ENCODE measurements at places on chromosomes 7 and 10.
A peak's percentile ranks its signal among the peaks of the same experiment; 100 is the strongest.

GRCh38 chr10:62248465-62248864, 20.2 kb downstream of the RTKN2 start:
- ATAC-seq, result no peak

GRCh38 chr10:51073453-51074237, 642 bp upstream of the PRKG1 start:
- no peak for ATAC-seq

DNA sequence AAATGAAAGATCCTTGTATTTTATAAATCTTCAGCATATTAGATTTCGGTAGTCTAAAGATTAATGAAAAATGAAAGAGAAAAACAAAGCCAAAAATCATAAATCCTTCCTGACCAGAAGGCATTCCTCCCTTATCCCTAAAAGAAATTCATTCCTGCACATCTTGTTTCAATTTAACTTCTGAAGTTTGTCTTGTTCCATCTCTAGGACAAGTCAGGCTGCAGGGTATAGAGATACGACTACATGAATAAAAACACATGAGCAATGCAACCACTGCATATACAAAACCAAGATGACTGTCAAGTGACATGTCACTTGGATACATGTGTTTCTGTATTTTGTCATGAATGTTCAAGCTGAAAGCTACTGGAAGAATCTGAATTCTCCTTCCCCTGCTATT, 214.9 kb downstream of the JAZF1 start:
- no peak for ATAC-seq

DNA sequence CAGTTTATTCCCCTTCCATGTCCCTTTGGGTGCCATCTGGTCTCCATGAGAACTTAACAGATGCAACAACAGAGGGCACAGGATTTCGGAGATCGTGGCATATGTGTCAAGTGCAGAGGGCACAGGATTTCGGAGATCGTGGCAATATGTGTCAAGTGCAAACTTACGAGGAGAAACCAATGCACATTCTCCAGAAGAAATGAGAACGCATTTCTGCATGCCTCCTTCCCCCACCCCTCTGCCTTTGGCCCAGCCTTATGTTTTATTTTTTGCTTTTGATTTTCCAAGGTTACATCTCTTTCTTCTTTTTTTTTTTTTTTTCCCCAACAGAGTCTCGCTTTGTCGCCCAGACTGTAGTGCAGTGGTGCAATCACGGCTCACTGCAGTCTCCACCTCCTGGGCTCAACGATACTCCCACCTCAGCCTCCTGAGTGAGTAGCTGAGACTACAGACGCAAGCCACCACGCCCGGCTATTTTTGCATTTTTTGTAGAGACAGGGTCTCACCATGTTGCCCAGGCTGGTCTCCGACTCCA, 586 bp upstream of the ANKRD26 start:
- ATAC-seq, result no peak

DNA sequence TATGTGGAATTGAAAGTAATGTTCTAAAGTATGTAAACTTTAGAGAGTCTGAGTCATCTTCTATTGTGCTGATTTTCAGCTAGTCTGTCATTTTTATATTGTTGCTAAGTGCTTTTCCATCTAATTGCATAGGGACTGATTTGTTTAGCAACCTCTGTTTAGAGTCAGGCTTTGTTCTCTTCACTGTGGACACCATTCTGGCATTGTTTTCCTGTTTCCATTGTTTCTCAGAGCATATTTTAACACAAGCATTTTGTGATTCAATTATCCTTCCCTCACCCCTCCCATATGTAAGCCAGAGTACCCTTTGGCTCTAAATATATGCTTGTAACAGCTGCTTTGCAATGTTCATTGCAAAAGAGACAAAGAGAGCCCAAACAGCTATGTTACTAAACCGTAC, 748.4 kb upstream of the PHF14 start:
- no peak for ATAC-seq

- ATAC-seq, result peak; percentile 30
Observed at GRCh38 chr10:93707623-93708022, 5.2 kb upstream of the FRA10AC1 start.

DNA sequence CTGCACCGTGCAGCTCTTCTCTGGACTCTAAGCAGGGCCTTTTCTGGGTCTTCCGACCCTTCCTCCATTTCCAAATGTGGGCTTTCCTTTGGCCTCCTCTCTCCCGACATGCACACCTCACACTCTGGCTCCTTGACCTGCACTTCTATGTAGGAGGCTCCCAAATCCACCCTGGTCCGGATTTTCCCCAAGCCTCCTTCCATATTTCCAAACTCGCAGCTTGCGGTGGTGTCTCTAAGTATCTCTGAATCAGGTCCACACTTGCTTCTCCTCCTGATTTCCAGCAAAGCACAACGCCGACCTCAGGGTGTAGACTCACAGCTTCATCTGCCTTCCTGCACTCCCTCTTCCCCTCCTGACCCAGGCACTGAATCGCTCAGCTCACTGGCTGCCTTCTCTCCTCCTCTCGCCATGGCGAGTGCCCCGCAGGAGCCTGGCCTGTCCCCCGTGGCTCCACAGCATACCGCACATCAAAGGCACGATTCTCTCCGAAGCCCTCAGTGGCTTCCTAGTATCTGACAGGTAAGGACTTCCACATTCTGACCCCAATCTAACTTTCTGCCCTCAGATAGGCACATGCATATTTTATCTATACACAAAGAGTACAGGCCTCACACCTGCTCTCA, 27.8 kb downstream of the DIP2C start:
- ATAC-seq, result no peak

GRCh38 chr7:125467996-125468854, 538.6 kb upstream of the POT1 start:
- ATAC-seq, result no peak

- no peak for ATAC-seq
Observed at GRCh38 chr10:72883861-72884260, 9.7 kb upstream of the OIT3 start.

- ATAC-seq, result no peak
Observed at GRCh38 chr10:115895166-115895565, 377.8 kb downstream of the GFRA1 start.

DNA sequence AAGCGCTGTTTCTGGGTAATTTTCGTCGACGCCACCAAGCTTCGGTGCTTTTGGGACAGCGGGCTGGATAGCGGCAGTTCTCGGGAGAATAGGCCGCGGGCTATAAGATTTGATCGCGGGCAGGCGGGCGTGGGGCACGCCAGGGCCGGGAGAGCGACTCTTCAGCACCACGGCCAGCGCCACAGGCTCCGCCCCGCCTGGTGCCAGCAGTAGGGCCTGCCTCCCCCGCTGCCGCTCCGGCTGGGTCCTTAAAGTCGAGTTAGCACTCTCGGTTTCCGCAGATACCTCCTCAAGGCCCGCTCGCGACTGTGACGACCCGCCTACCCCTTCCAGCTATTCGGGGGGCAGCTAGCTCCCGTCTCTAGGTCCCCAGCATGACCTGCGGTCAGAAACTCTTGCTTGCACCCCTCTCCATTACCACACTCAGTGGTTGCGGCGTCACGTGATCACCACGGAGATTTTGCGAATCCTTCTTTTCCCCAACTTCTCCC, 9.4 kb downstream of the NXPH1 start:
- ATAC-seq, result no peak

- ATAC-seq, result no peak
Observed at GRCh38 chr7:123522066-123522465, 12.3 kb downstream of the IQUB start.

GRCh38 chr7:101422356-101423195, 59.9 kb downstream of the COL26A1 start:
- ATAC-seq, result no peak

DNA sequence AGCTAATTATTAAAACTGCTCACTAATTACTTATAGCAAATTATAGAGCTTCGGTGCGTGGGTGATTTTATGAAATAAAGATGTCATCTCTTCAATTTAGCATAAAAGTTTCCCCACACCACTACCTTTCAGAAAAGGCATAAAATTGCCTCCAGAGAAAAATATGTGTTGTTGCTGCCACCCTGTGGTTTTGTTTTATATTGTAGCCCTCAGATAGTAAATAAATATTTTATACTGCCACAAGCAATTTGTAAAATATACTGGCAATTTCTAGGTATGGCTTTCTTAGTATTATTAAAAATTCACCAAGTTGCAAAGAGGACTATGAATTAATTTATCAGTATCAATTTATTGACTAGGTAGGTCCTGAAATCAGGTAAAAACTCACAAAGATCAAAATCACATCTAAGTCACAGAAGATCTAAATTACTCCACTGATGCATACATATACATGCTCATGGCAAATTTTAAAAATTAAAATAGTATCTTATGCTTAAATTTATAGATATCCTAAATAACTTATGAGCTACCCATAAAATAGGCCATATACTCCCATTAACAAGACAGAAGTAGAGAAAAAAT, 26.5 kb downstream of the ASNS start:
- ATAC-seq, result no peak

DNA sequence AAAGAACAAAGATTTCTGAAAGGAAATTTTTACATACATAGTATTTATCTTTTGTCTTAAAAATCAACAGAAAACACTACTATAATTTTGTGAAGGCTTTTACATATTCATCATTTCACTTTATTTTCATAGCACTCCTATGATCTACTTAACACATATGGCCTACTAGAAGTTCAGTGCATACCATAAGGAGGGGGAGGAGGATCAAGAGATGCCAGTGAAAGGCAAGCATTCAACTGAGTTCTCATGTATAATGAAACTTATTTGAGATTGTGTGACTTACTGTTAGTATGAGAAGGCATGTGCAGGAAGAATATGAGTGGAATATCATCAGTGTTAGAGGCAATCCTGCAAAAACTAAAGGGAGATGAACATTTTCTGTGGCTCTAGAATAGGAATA, 10.6 kb downstream of the BRAF start:
- ATAC-seq, result no peak

DNA sequence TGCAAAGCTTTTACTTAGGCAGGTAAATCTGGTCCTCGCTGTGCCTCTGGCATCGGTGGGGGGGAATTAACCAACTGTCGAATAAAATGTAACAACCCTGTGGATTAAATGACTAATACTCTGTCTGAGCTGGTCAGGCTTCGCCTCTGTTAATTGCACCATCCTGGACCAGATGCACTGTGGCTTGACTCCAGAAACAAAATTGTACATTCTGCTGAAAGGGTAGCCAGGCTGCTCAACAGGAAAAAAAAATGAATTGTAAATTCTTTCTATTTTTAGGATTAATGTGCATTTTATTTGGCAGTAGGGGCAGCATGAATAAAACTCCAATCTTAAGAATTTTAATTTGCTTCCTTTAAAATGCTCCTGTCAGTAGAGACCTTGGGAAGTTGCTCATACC, 389.4 kb downstream of the SORCS1 start:
- no peak for ATAC-seq

- no peak for ATAC-seq
Observed at GRCh38 chr10:83214136-83214535, 925.2 kb upstream of the GHITM start.

DNA sequence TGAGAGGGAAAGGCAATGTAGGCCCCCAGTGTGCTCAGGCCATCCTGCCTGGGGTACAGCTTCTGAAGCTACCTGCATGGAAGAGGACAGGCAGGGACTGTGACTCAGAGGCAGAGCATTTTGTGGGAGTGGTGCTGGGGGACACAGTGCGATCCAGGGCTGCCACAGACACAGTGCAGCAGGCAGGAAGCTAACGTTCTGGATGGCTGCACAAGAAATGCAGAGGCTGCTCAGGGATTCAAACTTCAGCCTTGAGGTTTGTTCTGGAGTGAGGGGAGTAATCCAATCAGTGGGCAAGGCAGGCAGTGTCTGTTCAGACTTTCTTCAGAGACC, 648.0 kb upstream of the IGFBP3 start:
- ATAC-seq, result no peak

GRCh38 chr10:131779661-131780394, 121.0 kb upstream of the PPP2R2D start:
- ATAC-seq, result no peak

- ATAC-seq, result no peak
Observed at GRCh38 chr7:127968547-127968946, 62.7 kb downstream of the LRRC4 start.

DNA sequence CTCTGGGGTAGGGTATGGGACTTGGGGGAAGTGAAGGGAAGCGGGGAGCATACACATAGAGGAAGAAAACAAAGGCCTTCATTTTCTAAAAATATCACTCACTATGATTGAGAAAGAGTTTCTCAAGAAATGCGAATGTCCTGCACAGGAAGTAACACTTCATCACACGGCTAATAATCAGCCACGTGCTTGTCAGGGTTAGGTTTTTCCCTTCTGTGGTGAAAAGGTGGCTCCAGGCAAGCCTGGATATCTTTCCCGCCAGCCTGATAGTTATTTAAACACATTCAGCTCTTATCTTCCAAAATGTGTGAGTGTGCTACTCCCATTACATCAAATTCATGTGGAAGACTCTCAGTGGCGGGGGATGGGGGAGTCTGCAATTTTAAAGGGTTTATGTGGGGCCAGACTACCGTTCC, 166.4 kb upstream of the ADO start:
- ATAC-seq, result peak; percentile 3

DNA sequence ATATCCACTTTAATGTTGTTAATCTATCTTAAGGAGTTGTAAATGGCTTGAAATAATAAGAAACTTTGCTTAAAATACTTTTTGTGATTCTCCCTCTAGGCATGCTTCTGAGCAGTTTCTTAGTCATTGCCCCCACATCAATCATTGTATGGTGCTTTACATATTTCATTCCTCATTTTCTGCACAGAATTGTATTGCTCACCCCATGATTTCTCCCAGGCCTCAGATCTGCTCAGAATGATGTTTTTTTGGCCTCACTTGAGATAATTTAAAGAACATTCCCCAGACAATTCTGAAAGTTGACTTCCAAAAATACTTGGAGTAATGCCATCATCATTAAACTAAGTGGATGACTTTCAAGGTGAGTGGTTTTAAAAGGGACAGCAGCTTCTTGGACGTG, 82.1 kb upstream of the PRPS1L1 start:
- no peak for ATAC-seq

GRCh38 chr10:69749178-69750010, 52.3 kb upstream of the COL13A1 start:
- ATAC-seq, result no peak

DNA sequence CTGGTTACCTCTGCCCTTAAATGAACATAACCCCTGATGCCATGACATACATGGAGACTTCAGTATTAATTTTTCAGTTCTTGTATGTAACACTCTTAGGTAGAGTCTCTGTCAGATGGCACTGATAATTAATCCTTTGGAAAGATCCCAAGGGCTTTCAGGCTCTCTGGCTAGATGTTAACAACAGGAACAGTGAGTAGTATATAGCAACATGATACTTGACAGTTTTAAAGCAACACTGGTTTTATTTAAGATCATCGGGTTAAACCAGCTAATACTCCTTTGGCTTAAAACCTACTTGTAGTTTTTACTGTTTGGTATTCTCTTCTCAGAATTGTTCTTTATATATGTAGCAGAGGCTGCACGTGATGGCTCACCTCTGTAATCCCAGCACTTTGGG, 27.3 kb downstream of the AHCYL2 start:
- ATAC-seq, result no peak

GRCh38 chr10:107847620-107848019, 683.1 kb upstream of the SORCS1 start:
- no peak for ATAC-seq

GRCh38 chr7:111985798-111986197, 220.4 kb downstream of the DOCK4 start:
- no peak for ATAC-seq
